ENCODE measurements at places on chromosomes 6 and 20.
A peak's percentile ranks its signal among the peaks of the same experiment; 100 is the strongest.

DNA sequence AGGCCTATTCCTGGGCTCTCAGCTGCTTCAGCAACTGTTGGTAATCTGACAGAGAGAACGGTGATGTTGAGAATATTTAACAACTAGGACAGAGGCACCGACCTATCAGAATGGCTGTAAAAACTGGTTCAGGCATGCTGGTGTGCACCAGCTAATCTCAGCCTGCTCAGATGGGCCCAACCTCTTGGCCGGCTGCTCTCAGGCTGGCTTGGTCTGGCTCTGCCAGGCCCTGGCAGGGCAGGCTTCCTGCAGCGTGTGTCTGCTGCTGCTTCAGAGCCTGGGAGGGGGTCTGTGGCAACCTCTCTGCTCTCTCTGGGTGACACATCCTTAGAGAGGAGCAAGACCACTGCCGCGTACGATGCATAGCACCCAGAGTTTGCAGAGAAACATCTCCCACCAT lies 4.8 kb downstream of the SLC2A12 start:
- DNase-seq: no peak

- DNase-seq: peak; percentile 55
Observed at GRCh38 chr6:692356-692851, 535 bp downstream of the EXOC2 start.

DNA sequence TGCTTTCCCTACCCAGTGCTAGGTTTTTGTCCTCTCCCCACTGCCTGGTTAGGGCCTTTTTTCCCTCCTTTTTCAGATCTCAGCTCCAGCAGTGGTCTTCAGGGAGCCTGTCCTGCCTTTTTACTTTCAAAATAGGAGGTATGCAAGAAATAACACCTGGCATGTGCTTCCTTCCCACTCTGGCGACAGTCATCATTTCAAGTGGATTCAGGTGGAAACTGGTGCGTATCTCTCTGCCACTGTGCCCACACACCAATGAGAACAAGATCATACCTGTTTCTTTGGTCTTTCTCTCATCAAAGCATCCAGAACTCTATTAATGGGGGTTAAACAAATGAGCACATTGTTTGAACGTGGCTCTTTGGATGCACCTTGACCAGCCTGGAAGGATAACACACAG lies 95.7 kb upstream of the GGTLC1 start:
- no peak for DNase-seq

- DNase-seq: no peak
Observed at GRCh38 chr20:62293111-62293784, 9.5 kb upstream of the ADRM1 start.

DNA sequence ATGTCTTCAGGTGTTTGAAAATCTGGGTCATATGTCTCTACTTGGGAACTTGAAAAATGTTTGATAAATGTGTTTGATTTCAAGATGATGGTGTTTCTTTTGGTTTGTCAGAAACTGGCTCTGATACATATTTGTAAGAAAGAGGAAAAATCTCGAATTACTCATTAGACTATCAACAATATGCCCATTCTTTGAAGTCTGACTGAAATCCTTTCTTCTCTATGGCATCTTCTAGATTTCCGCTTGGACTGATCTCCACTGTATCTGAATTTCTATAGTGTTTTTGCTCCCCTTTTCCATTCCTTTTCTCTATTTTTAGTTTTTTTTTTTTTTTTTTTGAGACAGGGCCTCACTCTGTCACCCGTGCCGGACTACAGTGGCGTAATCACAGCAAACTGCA lies 1096.5 kb downstream of the KIF16B start:
- no peak for DNase-seq

GRCh38 chr6:161890133-161890831 lies 616.4 kb upstream of the AGPAT4 start:
- DNase-seq: no peak

DNA sequence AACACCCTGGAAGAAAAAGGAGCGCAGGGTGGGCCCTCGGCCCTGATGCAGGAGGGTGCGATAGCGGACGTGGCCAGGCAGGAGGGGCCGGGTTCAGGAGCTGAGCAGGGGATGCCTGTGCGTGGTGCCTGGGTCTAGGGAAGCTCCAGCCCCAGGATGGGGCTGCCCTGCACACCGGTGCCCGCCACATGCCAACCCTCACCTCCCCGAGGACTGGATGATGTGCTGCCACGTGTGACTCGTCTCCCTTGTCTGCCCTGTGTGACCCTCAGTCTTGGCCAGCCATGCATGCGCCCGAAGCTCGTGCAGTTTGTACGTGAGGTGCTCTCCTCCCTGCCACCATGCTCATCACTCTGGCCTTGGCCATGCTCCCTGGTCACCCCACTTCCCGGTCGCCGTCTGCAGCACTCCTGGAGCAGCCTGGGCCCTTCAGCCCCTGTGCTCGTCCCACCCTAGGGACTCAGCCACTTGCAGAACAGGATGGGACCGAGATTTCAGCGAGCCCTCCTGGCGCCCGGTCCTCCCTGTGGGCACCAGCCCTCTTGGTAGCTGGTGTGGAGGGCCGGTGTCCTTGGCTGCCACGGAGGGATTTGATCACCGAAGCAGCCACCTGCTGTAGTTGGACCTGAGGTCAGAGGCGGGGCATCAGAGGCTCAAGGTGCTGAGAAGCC lies 4.3 kb upstream of the COL20A1 start:
- no peak for DNase-seq

DNA sequence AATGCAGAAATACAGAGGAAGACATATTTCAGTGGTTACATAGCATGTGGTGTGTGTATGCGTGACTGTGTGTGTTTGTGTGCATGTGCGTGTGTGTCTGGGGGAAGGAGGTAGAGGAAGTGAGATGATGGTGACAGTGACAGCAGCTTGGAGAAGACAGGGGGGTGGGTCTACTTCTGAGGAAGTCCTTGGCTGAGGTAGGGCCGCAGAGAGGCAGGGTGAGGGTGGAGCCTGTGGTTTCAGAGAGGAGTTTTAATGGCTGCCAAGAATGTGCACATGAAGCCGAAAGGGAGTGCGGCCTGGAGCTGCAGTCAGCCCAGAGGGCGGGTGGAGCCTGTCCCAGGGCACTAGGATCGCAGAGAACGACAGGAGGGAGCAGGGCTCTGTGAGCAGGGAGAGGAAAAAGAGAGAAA lies 22.7 kb upstream of the RNF24 start:
- no peak for DNase-seq

GRCh38 chr20:43870484-43870883 lies 44.2 kb upstream of the TOX2 start:
- DNase-seq: no peak
